ENCODE measurements at places on chromosomes 1 and 21.

DNA sequence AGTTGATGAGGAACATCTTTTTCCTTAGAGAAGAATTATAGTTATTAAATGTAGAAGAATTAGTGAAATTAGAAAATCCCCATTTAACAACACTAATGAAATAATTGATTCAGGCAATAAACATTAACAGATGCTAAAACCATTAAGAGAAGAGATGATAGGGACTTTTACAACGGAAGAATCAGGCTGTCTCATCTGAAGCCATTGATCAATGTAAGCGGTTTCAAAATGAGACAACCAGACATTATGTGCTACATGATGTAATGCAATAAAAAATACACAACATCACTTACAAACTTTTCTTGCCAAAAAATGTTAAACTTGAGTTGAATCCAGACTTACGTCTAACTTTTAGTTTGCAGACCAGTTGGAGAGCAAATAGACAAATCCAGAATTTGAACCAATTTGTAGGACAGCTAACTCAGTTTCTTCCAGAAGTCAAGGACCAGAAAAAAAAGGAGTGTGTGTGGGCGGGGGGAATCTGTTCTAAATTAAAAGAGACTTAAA, 165.4 kb upstream of the DPT start:
- DNase-seq, result no peak

DNA sequence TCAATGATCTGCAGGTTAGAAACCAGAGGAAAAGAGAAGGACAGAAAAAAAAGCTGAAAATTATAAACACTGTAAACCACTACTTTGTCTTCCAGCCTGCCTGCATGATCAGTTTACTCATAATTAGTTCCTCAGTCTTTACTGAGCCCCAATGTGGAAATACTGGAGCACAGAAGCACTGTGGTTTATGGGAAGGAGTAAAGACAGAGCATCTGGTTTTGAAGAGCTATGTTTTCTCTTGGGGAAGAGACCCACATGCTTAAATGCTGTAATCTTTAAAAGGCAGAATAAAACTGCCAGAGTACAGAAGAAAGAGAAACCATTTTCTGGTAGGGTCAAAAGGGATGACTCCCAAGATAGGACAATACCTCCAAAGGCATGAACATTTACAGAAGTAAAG, 159.0 kb upstream of the ZNHIT6 start:
- DNase-seq, result peak; percentile 20

DNA sequence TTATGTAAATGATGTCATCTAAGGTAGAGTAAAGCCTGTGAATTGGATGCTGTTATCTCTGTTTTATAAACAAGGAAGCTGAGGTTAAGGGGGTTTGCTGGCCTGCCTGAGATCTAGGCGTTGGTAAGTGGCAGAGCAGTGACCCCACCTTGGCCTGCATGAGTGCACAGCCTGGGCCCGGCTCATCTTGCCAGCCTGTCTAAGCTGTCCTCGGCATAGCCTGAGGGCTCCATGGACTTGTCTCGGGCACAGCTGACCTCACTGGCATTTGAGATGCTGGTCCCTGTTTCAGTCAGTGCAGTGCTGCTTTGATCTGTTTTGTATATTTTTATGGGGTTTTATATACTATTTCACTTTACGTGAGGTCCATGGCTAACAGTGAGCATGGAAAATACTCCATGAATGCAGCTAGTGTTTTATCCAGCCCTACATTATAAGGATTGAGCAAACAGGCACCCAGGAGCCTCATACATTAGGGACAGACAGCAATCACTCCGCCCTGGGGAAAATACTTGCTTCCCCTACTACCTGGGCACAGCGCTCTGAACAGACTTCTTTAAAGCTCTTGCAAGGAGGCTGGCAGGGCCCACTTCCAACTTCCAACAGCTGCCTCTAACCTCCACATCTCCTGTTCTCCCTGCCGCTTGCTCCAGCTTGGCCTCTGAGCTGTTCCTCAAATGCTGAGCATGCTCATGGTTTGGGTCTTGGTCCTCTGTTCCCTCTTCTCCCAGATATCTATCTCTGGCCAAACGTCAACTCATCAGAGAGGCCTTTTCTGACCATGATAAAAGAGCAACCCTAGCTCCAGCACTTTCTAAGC, 150.6 kb upstream of the HMGB4 start:
- no peak for DNase-seq

DNA sequence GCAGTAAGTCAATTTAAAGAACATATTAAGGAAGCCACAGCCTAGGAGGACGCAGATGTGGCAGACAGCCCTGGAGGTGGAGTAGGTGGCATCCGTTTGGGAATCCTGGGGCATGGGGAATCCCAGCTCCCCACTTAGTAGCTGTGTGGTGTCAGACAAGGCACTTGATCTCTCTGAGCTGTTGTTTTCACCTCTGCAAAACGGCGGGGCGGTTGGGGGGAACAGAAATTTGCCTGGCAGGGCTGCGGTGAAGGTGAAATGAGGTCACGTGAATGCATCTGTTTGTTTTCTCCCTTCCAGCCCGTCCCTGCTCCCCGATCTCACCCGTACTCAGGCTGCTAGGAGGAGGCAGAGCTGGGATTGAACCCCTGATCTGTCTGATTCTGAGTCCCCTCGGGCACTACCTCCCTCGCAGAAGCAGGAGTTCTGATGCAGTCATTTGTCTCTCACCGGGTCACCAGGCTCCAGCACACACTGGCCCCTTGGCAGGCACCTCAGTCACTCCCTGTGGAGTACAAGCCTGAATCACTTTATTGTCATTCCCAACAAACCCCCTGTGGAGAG, 2.2 kb upstream of the LAPTM5 start:
- DNase-seq, result no peak

DNA sequence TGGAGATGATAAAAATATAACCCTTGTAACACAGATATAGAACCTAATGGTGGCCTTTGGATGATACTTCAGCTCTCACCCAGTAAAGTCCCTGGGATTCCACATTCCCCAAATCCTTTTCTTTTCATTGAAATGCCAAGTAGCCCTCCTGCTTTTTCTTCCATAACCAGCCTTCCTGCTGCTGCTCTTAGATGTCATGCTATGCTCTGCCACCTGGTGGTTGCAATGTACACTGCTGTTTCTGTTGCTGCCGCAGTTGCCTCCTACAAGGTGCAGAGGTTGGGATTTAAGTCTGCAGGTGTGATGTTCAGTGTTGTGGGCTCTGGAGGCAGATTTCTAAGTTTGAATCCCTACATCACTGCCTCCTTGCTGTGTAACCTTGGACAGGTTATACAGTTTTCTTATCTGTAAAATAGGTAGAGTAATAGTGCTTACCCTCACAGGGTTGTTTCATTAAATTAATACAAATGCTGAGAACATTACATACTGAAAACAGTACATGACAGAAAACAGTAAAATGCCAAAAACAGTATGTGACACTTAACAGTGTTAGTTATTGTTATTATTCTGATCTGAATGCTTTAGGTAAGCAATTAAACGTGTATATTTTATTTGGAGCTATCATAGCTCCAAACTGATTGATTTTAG, 64.3 kb downstream of the CAMSAP2 start:
- peak; percentile 78 for DNase-seq

DNA sequence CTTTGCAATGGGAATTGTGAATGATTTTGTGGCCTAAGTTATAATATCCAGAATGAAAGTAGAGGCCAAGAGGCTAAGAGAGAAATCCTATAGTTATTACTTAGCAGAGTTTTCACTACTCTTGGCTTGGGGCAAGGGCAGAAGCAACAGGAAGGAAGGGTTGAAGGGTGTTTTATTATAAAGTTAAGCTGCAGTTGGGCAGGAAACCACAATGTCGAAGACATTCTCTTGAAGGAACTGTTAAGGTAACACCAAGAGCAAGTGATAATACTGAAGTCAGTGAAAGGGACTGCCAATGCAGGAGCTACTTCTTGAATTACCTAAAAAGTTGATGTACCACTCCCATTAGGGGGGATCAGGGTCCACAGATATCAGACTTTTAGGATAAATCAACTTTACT, 8.3 kb downstream of the XCL2 start:
- peak; percentile 77 for DNase-seq

DNA sequence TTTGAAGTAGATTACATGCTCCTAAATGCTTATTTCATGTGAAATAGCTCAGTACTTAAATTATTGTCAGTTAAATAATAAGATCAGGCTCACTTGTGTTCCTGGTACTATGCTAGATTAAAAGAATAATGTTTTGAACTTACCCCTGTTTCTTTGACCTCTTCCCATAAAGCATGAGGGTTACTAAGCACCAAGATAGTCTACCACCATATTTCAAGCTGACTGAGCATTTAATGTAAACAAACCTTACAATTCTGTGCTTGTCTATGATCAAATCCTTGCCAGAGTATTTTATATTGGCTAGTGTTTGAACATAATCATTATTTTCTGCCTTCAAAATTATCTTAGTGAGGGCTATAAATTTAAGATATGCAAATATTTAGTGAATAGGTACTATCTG, 98.1 kb downstream of the LHX9 start:
- DNase-seq, result no peak

All from DND-41 (cell line).